ENCODE measurements at places on chromosomes 6 and 20.

DNA sequence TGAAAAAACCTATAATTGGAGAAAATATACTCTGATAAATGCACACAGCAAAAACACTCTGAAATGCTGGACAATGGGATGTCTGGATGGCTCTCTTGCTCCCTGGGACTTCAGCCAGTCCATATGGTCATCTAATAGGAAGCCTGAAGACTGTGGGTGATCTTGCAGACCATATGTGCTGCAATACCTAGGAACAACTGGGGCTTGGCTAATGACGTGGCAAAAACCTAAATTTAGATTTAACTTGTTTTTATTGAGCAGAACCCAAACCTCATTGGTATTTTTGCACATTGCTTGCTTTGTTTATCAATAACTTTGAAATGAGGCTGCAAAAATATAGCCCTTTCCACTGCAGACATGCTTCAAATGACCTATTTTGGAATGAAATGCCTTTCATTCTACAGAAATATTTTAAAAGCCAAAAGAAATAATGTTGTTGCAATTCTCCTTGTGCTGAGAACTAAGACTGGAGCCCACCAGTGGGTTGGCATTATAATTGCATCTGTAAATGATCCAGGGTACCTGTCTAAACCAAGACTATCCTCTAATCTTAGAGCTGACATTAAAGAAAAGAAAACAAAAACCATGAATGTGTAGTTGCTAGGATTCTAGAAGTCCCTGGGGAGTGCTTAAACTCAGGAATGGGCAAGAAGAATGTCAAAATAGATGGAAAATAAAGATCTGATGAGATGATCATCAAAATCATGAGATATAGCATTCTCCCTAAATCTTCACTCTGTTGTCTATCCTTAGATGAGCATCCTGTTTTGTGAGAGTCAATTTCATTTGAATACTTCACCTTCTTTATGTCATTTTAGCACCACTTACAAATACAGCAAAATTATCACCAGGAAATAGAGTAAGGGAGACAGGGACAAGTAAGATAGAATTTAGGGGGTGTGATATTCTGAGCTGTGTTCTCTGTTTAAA, 152.1 kb upstream of the RIMS1 start:
- no peak for DNase-seq

DNA sequence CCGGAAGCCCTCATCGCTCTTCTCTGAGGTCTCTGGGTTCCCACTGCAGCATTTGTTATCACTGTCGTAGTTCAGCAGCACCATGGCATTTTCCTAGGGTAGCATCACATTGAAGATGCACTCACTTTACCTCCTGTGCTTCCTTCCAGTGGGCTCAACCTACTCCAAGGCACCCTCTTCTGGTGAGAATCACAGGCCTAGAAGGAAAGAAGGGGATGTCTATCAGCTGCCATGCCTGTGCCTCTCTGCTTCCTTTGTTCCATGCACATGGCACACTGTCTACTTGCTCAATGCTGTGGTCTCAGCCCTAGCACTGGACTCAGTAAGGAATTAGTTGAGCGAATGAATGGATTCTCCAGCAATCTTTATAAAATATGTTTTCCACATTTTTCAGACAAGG, 22.6 kb downstream of the CST4 start:
- DNase-seq = peak; percentile 45

- peak; percentile 50 for DNase-seq
Measured at GRCh38 chr20:35329435-35330139, 37.4 kb upstream of the FAM83C start.

DNA sequence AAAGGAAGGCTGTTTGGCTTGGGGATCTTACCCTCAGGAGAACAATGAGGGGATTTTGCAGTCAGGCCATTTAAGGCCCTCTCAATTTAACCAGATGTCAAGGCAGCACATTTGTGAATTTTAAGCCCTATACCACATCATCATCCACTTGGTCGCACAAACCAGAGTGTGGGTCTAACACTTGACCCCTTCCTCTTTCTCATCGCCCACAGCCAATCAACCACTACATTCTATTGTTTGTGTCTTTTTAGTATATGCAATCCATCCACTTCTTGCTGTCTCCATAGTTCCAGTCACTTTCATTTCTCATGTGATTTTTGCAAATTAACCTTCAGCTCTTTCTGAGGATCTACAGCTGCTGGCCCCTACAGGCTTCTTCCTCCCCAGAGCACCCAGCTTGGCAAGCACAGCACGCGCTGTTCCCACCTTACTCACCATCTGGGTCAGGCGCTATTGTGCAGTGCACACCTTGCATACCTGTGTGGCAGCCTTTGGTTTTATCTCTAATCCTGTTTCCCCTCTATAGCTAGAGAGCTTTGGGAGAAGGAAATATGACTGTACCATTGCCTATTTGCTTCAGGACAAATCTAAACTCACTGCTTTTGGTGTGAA, 32.3 kb upstream of the CD83 start:
- DNase-seq = no peak

DNA sequence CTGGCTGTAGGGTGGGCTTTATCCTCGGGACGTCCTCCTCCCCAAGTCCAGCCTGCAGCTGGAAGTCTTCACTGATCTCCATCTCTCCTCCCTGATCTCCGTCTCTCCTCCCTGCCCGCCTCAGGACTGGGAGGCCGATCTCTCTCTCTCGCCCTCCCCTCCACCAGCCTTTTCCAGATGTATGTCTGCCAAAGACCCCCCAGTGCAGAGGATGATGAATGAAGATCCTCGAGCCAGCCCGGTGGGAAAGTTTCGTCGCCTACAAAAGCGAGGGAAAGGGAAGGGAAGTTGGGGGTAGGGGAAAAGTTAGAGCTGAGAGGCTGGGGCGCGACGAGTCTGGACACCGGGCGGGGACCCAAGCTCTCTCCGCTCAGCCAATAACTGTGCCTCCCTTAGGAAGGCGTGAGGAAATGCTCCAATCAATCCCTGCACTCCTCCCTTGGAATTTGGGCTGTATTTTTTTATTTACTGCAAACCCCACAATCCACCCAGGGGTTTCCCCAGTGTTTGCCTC, 595 bp upstream of the SRF start:
- peak; percentile 92 for DNase-seq

GRCh38 chr6:11370191-11371018, 137.9 kb upstream of the NEDD9 start:
- peak; percentile 47 for DNase-seq
